HFFc6 (cell line): ENCODE measurements at places on chromosomes 1 and 21. TPM values are rescaled to one million over a fixed set of nuclear protein-coding genes. Genes with fewer than 3 reads are reported as not detected.

DNA sequence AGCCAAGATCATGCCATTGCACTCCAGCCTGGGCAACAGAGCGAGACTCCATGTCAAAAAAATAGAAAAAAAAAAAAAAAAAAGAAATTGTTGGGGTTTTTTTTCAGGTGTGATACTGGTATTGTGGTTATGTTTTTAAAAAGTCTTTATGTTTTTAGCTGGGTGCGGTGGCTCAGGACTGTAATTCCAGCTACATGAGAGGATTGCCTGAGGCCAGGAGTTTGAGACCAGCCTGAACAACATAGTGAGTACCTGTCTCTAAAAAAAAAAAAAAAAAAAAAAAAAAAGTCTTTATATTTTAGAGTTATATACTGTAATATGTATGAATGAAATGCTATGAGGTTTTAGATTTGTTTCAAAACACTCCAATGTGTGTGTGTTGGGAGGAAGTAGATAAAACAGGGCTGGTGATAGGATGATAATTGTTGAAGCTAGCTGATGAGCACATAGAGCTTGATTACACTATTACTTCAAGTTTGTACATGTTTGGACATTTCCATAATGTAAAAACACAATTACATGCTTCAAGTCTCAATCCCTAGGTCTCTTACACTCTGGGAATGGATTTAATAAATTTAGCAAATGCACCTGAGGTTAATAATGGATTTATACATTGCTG lies 30.2 kb upstream of the ATP5PO start:
- DNase-seq, result no peak

- no peak for DNase-seq
These were observed 30.6 kb upstream of the TADA1 start for GRCh38 chr1:166906647-166907046.

- no peak for DNase-seq
These were observed 28.6 kb downstream of the LRP8 start for GRCh38 chr1:53299233-53299632.

DNA sequence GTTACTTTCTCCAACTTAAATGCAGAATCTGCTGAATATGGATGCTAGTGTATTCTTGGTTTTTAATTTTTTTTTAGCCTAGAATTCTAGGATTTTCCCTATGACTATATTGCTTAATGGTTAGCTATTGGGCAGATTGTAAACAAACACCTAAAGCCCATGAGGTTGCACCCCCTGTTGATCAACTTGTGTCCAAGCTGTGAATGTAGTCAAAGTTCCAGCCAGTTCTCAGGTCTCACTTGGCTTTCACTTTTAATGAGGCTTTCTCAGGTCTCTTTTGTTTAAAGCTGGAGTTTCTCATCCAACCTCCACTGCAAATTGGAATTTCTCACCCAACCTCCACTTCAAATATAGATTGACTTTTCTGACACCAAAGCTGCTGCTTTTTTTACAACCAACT lies 35.9 kb downstream of the FCER1A start:
- DNase-seq, result no peak

GRCh38 chr1:22210636-22211035 lies 67.7 kb upstream of the WNT4 start:
- no peak for DNase-seq

DNA sequence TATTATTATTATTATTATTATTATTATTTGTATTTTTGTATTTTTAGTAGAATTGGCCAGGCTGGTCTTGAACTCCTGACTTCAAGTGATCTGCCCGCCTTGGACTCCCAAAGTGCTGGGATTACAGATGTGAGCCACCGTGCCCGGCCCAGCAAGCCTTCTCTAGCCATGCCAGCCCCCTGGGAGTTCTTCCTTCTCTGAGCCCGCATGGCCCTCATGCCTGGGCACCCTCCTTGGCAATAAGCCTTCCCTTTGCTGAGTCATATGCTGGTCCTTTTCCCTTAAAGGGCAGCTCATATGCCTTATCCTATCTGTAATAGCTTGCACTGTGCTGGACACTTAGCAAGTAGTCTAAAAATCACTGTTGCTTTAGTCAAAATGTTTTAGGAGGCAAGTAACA lies 8.5 kb upstream of the NBL1 start:
- no peak for DNase-seq

DNA sequence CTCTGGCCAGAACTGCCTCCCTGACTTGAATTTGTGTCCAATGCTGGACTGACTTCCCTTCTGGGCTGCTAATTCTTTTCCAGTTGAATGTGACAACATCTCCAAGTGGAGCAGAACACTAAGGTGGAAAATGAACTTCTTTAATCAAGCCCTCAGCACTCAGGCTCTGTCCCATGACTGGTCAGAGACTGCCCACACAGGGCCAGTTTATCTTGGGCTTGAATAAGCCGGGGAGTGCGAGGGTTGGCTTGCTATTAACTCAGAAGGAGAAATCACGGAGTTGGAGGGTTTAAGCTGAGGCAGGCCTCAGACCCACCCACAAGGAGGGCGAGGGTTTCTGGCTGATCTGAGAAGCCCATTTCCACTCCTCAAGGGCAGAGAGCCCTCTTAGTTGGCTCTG lies 12.4 kb downstream of the KCNA10 start:
- no peak for DNase-seq

PSMA5 gene
- 160 to 189 TPM (median 174 TPM) in 3 replicates for total RNA-seq

FAM177B gene
- not detected in 3 replicates for total RNA-seq

PTPN22 gene
- total RNA-seq, result 0.72 to 1.2 TPM (median 0.84 TPM) in 3 replicates

BEND5 gene
- not detected in 3 replicates for total RNA-seq

TRIM17 gene
- 0.36 TPM in 1 of 3 replicates, not detected in the others for total RNA-seq

NCAM2 gene
- total RNA-seq, result 4.1 to 9.8 TPM (median 4.8 TPM) in 3 replicates
